ENCODE measurements at places on chromosomes 12 and 14.

GRCh38 chr14:52352061-52352491, 38.0 kb downstream of the PTGER2 start:
- no peak for DNase-seq

- DNase-seq = no peak
Observed at GRCh38 chr14:90842726-90843125, 26.5 kb upstream of the TTC7B start.

- DNase-seq = no peak
Observed at GRCh38 chr12:40286583-40286982, 61.8 kb downstream of the LRRK2 start.

- no peak for DNase-seq
Observed at GRCh38 chr14:39230416-39231035, 3.2 kb upstream of the MIA2 start.

- no peak for DNase-seq
Observed at GRCh38 chr14:105476831-105477659, 2.4 kb downstream of the CRIP2 start.

- DNase-seq = no peak
Observed at GRCh38 chr12:54164387-54165145, 24.2 kb downstream of the SMUG1 start.

- DNase-seq = no peak
Observed at GRCh38 chr12:22069851-22070250, 23.8 kb downstream of the CMAS start.

DNA sequence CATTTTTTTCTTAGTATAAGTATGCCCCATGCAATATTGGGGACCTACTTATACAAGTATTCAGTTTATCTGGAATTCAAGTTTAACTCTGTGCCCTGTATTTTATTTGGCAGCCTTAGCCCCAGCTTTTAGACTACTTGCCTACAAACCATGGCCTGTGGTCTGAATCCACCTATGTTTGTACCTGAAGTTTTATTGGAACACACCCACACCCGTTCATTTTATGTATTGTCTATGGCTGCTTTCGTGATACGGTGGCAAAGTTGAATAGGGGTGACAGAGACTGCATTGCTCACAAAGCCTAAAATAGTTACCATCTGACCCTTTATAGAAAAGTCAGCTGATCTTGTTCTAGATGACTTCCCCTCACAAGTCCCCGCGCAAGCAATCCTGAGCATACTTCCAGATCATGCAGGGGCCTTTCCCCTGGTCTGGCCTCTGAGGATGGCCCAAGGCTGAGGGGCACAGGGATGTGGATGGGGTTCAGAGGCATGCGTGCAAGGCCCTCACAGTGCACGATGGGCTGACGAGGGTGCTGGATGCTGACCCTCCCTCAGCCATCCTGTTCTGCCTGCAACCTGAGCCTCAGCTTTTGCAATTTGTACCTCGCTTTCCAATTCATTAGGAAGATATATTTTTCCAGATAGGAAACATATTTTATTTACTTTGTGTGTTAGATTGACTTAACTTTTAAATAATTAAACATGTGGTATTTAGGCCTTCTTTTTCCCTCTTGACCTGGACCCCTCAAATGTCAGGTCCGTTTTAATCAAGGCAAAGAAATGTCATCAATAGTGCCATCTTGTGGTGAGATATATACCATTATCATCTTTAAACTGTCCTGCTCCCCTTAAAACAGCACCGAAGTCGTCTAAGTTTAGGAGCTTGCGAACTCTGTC, 527.3 kb upstream of the CCDC196 start:
- DNase-seq = no peak

- no peak for DNase-seq
Observed at GRCh38 chr12:39105111-39105510, 199.7 kb upstream of the CPNE8 start.

- DNase-seq = no peak
Observed at GRCh38 chr14:29587761-29588470, 339.7 kb downstream of the PRKD1 start.

DNA sequence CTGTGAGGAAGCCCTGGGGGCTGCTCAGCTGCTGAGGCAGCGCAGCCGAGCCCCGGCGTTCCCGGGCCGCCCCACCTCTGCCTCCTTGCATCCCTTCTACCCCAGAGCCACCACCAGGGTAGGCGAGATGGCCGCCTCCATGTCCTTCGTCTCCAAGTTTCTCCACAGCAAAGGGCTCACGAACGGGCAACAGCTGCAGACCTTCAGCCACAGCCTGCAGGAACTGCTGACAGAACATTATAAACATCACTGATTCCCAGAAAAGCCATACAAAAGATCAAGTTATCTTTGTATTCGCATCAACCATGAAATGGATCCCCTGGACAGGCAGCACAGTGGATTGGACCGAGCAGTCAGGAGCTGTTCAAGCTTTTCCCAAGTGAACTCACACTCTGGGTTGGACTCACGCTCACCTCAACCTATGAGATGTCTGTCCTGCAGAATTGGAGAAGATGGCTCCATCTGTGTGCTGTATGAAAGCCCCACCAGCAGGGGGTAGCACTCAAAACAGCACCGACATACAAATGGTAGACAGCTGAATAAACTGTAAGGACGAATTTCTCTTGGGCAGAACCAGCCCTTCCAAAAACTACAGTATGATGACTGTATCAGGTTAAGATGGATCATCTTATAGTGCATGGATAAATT, 19.4 kb upstream of the A2M start:
- DNase-seq = no peak

DNA sequence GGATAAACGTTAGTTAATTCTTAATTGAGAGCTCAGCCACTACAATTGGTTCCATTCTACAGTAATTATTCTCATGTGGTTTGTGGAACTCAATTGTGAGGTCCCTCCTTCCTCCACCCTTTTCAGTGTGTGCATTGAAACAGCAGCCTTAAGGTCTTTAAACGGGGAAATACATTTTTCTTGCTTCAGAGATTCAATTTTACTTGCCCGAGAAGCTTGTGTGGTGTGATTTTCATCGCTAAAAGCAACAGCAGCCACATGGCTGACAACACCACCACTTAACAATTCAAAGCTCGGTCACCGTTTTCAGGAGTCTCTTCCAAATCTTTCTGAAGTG, 733 bp upstream of the PPFIBP1 start:
- no peak for DNase-seq

DNA sequence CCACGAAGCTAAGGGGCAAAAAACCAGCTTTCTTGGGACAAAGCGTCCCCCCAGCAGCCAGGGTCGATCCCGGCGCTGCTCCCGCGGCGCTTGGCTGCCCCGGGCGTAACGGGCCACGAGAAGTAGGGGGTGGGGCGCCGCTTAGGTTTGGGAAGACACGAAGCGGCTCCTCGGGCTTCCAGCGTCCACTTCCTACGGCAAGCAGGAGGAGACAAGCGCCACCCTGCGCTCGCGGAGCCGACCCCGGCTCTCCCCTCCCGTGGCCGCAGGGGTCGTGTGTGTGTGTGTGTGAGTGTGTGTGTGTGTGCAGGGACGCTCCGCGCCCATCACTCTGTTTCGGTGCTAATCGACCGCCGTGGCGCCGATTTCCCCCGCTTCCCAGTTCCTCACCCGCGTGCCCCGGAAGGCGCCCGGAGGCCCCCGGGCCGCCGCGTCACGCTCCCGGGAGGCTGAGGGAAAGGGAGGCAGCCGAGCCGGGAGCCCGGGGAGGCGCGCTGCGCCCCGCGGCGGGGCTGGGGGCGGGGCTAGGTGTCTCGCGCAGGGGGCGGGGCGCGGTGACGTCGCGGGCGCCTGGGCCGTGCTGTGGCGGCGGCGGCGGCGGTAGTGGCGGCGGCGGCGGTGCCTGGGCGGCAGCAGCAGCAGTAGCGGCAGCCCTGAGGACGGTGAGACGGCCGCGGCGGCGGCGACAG, at the start of gene ERC1:
Gene ERC1 (plus strand): TSS at position 563 of the 689 bp plus-strand sequence. CDS start 36,681 bp downstream, outside the sequence.
- DNase-seq = peak; percentile 97

GRCh38 chr14:35072226-35072625, 26.2 kb downstream of the FAM177A1 start:
- no peak for DNase-seq

GRCh38 chr12:96120359-96121100, 73.6 kb upstream of the ELK3 start:
- peak; percentile 76 for DNase-seq
